ENCODE measurements at places on chromosomes 16 and 17.
A peak's percentile ranks its signal among the peaks of the same experiment; 100 is the strongest.

DNA sequence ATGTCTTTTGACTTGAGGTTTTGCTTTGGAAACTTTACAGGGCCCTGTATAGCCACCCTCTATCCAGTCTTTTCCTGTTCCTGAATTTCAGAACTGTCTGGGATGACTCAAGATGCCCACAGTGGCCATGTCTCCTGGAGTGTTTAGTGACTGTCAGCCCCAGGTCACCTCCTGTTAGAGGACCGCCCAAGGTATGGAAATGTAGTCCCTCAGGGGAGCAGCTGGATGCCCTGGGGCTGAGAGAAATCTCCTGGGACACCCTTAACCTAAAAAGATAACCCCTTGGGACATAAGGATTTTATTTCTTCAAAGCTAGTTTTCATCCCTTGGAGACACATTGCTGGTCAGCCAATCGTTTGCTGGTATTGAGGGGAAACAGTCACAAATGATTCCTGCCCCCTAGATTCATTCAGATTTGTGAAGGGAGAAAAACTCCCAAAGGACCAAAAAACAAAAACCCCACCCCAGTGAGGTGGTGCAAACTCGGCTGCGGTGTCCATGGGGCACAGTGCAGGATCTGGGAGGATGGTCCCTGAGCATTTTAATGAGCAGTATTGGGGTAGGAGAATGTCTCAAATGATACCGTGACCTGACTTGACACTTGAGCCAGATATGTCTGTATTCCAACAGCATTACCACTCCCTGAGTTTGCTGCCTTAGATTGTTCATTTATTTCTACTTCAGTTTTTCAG is 1.7 kb downstream of the ZNF267 start:
- no peak for DNase-seq

GRCh38 chr16:86826941-86827340 is 248.6 kb downstream of the FOXL1 start:
- DNase-seq: no peak

GRCh38 chr16:9798474-9798873 is 383.8 kb downstream of the GRIN2A start:
- no peak for DNase-seq

GRCh38 chr16:80066805-80067580 is 466.5 kb upstream of the MAF start:
- no peak for DNase-seq

GRCh38 chr16:58501242-58502131 is 1.5 kb downstream of the NDRG4 start:
- no peak for DNase-seq

DNA sequence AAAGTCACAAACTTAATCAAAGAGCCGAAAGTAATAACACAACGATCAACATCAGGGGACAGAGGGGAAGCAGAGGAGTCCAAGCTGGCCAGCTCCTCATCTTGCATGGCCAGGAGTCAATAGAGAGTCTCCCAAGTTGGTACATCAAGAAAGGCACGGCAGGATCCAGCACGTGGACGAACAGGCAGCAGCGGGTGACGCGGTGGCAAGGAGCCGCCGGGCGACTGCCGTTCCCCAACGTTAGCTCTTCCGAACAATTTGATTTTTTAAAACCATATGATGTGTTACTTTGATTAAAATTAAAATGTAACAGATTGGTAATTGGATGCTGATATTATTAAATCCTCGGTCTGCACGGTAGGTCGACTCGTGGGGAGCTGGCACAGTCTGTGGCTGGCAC is 81.8 kb upstream of the DOC2B start:
- no peak for DNase-seq

GRCh38 chr17:19386051-19386929 is 700 bp downstream of the MFAP4 start:
- DNase-seq: no peak

DNA sequence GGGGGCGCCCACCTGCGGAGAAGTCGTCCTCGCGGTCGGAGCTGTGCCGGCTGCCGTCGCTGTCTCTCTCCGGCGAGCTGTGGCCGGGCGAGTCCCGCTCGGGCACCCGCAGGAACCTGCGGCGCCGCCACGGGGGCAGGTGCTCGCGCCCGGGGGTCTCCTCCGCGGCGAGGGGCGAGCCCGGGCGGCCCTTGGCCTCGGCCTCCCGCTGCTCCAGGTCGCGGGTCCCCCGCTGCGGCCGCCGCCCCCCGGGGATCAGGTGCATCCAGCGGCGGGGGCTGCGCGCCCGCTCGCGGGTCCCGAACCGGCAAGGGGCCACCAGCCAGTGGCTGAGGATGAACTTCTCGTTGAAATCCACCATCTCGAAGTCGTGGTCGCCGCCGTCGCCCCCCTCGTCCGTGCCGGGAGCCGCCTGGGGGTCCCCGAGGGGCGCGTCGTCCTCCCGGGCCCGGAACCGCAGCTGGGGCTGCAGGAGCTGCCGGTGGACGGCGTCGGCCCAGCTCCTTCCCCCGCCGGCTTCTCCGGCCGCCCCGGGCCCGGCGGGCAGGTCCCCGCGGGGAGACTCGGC is 41.4 kb upstream of the BHLHA9 start:
- no peak for DNase-seq

DNA sequence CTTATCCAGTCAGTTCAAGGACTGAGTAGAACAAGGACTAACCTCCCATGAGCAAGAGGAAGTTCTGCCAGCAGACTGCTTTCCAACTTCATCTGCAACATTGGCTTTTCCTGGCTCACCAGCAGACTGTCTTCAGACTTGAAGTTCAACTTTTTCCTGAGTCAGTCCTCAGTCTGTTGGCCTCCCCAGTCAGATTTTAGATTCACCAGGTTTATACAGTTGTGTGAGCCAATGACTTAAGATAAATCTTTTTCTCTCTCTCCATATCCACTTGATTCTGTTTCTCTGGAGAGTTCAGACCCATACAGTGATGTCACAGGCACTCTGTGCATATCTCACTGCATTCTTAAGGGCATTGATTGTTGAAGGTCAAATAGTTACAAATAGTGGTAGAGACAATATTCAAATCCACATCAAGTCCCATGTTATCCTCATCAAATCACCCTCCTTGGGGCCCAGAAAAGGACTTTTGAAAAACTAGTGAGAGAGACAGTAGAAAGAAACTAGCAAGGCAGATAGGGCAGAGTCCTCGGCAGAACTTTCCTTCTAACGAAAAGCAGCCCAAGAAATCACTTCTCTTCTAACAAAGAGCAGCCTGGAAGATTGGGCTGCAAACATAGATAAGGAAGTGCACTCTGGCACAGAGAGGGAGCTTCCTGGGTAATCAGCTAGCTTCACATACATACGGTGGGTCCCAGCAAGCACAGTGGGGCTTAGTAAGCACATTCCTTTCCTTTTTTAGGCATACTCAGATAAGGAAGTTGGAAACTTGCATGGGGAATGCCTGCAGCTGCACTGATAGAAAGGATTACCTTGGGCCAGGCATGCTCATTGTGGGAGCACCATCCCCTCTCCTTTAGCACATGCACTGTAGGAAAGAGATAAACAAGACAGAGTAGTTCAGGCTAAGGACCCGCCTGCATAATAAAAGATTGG is 132.3 kb upstream of the FAM20A start:
- no peak for DNase-seq

- DNase-seq: no peak
Observed at GRCh38 chr17:47295037-47295873, 28.5 kb upstream of the EFCAB13 start.

- no peak for DNase-seq
Observed at GRCh38 chr17:50815400-50815799, 20.0 kb upstream of the WFIKKN2 start.

- no peak for DNase-seq
Observed at GRCh38 chr17:18981642-18982424, 22.7 kb downstream of the FAM83G start.

DNA sequence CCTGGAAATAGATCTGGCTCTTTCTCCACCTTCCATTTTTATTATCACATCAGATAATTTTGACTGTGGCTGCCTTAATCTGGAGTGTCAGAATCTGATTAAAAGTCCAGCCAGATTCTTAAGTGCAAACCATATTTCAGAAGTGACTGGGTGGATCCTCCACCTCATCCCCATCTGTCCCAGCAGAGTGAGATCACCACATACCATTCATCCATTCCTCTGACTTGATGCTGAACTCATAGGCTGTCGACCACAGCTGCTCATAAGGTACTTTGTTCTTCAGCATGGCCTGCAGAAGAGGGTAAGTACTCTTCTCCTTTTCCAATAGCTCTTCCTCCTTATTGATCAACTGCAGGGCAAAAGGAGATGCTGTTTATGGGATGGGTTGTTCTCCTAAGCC is 53.5 kb downstream of the DNAH3 start:
- no peak for DNase-seq

DNA sequence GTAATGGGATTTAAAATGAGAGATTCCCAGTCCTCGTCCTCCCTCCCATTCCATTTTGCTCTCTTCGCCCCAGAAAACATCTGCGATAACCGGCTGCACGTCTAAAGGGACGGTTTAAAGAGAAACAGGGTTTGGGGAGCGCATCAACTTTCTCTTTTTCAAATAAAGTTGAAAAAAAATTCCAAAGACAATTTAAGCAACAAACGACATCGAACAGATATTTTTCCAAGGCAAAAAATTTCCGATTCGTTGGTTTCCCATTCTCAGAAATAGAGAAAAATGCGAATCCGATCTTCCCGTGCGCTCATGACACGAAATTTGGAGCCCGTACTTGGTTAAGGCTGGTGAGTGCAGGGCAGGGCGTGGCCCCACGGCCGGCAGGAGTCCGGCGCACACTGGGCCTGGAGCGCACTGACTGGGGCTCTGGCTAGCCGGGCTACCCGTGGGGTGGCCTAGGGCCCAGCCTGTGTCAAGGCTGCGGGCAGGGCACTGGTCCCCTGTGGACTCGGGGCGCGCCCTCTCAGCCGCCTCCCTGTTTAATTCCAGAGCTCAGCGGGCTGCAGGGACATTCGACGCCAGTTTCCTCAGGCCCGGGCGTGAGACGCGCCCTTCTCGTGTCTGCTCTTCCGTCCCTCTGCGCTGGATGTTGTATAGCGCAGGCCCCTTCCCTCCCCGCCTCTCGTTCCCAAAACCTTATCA is 17.9 kb upstream of the ZFHX3 start:
- no peak for DNase-seq

GRCh38 chr17:72373910-72374741 is 253.3 kb downstream of the SOX9 start:
- DNase-seq: peak; percentile 35

DNA sequence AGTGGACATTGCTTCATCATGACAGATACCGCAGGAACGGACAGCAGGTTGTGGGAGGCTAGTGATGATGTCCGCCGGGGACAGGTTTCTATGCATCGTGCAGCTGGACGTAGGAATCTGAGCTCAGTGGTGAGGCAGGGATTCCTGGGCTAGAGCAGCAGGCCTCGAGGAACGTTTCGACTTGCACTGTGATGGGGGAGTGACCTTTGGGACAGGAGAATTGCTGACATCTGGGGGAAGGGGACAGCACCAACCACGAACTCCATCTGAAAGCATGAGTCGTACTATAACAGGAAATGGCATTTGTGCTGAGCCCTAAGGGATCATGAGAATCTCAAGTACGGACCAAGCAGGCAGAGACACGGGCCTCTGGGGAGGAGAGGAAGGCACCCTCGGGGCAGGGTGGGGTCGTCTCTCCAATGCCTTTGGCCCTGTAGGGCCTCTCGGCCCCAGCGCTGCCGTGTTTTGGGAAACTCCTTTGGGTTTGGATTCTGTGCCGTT is 65.8 kb upstream of the ENDOV start:
- no peak for DNase-seq

DNA sequence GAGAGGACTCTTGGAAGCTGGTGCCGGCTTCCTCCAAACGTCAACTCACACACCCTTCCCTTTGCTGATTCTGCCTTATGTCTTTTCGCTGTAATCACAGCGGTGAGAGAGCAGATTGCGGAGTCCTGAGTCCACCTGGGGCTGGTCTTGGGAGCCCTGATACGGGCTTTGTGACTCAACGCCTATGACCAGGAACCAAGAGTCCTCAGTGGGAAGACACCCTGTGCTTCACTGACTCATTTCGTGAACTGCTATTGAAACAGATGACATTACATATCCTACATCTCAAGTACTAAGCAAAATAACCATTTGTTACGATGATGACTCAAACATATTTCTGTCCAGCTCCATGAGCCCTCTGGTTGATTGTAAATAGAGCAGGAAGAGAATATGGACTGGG is 90.7 kb upstream of the CREBBP start:
- peak; percentile 35 for DNase-seq

- DNase-seq: no peak
Observed at GRCh38 chr17:42167807-42168206, 13.0 kb upstream of the RAB5C start.

GRCh38 chr16:83453977-83454376 is 353.8 kb upstream of the HSBP1 start:
- no peak for DNase-seq

DNA sequence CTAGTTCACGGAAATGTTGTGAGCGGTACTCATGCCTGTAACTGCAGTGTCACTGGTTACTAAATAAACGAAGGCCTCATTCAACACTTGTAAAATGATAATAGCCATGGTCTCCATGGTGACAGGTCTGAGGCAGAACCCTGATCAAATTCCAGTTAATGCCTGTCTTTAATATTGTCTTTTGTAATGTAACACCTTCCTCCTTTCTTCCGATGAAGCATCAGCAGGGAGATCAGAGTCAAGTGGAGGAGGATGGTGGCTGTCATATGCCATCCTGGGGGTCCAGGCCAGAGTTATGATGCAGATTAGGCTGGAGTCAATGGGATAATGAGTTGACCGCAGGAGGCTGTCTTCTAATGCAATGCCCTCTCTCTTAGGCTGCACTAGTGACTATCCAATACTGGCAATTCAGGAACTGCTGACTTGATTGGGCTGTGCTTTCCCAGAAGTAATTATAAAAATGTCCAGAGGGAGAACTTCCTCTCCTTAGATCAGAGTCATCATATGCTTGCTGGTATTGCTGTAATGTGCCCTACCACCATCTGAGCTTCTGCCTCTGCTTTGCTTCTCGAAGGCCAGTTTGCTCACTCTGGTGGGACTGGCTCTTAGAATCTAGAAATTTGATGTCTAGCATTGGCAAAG is 419.1 kb downstream of the CA10 start:
- DNase-seq: no peak

DNA sequence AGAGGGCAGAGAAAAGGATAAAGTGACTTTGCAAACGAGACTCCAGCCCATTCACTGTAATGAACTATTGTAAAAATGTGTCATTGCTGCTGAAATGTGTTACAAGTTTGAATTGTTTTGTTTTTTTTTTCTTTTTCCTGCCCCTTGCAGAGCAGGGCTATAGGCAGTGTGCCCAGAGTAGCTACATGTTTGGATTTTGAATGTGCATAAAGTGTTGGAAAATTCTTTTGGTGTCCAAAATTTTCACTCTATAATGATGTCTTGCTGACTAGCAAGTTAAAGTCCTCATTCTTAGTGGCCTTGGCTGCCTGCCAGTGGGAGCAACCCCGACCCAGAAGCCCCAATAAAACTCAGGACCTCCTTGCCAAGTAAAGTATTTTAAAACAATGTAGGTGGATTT is 66.5 kb downstream of the IGF2BP1 start:
- DNase-seq: no peak

- DNase-seq: no peak
Observed at GRCh38 chr17:40833882-40834281, 11.5 kb upstream of the KRT10 start.

DNA sequence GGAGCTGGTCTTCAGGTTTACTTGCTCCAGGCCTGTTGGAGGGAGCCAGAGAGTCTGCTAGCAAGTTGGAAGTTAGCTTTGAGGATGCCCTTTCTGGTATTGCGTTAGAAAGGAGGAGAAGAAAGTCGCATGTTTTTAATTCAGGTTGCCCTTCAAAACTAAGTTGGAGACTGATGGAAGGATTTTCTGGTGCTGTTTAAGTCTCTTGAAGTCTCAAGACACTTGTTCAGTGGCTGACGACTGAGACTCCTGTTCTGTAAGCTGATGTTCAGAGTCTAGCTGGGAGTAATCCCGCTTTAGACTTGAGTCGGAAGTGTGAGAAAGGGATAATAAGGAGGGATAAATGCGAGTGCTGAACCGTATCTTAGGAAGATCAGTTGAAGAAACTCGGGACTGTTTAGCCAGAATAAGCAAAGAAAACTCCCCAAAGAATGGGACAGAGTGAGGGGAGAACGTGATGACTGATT is 740 bp downstream of the AATF start:
- no peak for DNase-seq

All from smooth muscle cell of the brain vasculature (primary cell).